Hypothalamus (tissue), 51 donors: ENCODE measurements at places on chromosomes 1 and 21.
A peak's percentile ranks its signal among the peaks of the same experiment; 100 is the strongest.

DNA sequence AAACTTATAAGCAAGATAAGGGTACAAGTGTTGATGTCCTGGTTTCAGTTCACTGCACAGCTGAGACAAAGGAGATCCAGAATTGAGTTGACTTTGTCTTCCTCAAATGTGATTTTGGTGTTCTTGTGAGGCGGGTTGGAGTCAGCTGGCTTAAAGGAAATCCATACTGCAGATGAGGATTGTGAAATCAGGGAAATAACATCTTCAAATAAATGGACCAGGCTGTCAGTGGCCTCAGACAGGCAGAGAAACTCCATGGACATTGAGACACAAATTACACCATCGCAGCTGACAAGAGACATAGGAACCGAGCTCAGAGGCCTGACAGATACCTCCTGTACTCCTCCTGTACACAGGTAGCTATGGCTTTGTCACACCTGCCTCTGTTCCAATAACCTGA is 27.0 kb upstream of the REG4 start:
- DNase-seq: no peak

DNA sequence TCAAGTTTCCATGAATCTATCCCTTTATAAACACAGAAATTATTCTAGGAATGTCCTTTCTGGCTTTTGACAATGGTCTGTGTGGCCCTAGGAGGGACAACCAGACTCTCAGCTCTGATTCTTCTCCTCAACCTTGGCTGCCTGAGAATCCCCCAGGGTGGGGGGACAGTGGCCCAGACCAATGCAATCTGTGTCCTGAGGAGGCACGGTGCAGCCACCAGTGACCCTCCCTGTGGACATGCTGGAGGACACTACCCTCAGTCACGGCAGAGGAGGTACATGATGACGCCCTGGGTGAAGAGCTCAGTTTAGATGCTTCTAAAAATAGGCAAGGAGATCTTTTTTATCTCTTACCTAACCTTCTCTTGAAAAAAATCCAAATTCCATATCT is 91.7 kb downstream of the PGBD5 start:
- no peak for DNase-seq

DNA sequence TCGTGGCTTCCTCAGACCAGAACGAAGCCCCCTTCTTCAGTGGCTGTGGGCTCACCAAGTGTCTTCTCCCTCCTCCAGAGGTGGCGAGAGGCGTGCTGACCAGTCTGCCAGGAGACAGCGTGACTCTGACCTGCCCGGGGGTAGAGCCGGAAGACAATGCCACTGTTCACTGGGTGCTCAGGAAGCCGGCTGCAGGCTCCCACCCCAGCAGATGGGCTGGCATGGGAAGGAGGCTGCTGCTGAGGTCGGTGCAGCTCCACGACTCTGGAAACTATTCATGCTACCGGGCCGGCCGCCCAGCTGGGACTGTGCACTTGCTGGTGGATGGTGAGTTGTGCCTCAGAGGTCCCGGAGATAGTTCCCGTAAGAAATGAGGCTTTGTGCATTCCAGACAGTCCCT is 24.0 kb downstream of the IL6R start:
- peak; percentile 42 for DNase-seq

- no peak for DNase-seq
These were observed 38.5 kb upstream of the TDRD10 start for GRCh38 chr1:154463512-154463990.

DNA sequence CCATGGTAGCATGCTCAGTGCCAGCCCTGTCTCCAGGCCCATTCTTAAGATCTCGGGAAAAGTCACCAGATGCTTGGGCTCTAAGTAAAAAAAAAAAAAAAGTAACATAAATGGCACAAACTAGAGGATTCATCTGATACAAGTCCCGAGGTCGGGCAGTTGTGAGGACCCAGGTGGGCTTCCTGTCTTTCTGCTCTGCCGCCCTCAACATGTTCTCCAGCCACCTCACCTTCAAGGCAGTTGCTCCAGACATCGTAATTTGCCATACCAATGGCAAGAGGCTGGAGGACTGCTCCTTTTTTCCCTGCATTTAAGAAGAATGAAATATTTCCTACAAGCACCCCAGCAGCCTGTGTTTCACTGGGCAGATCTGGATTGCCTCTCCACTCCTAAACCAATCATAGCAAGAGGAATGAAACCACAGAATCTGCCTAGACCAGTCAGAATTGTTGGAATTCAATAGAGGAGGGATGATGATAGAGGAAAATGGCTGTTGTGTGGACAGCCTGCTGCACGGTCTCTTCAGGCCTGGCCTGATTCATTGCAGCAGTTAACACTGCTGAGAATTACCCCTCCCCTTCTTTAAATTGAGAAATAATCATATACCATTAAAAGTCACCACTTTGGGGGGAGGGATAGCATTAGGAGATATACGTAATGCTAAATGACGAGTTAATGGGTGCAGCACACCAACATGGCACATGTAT is 5.4 kb downstream of the HMGN2 start:
- DNase-seq: no peak
